ENCODE measurements at places on chromosomes 11 and 22. TPM values are rescaled to one million over a fixed set of nuclear protein-coding genes. Genes with fewer than 3 reads are reported as not detected.

Gene OPCML
- not detected for total RNA-seq

Gene APOL4
- total RNA-seq, result not detected

Gene FOLR2
- not detected for total RNA-seq

Gene MIEF1
- total RNA-seq, result 25.3 TPM

Gene ALX4
- 2.7 TPM for total RNA-seq

Gene CDC42BPG
- 1.5 TPM for total RNA-seq

Gene CD3E
- not detected for total RNA-seq

Gene SLC39A13
- total RNA-seq, result 46.6 TPM

Gene LRRC75B
- 8.4 TPM for total RNA-seq

Gene PRDX5
- 468 TPM for total RNA-seq

Gene ELMOD1
- total RNA-seq, result 0.36 TPM

Gene KDELR3
- 17.9 TPM for total RNA-seq

Gene MB
- 7.5 TPM for total RNA-seq

Gene FGF3
- total RNA-seq, result not detected
